Pancreas (tissue), 10 donors: ENCODE measurements at places on chromosomes 2 and 18.

GRCh38 chr2:160365716-160366367, 127.8 kb downstream of the RBMS1 start:
- no peak overlapping the region for H3K4me3 ChIP-seq
- DNase-seq: no peak
- H3K27me3 ChIP-seq: no peaks in the 10 kb centered on the region
- no peaks in the 10 kb centered on the region for H3K36me3 ChIP-seq
- H3K27ac ChIP-seq: no peak overlapping the region

DNA sequence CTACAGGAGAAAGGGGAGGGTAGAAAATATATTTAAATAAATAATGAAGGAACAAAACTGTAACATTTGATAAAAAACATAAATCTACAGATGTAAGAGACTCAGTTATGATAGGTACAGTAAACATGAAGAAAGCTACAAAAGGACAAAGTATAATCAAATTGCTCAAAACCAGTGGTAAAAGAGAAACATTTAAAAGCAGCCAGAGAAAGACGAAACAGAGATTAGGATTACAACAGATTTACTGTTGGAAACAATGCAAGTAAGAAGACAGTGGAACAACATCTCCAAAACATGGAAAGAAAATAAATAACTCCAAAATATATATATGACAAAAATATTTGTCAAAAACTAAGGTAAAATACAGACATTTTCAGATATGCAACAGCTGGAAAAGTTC, 307.7 kb upstream of the REV1 start:
- no peak for DNase-seq
- no peaks in the 10 kb centered on the region for H3K27me3 ChIP-seq
- H3K4me3 ChIP-seq: no peak overlapping the region
- H3K4me1 ChIP-seq: no peaks in the 10 kb centered on the region

GRCh38 chr2:132715386-132716351, 45.7 kb upstream of the LYPD1 start:
- H3K4me3 ChIP-seq: no peak overlapping the region
- H3K36me3 ChIP-seq: no peaks in the 10 kb centered on the region
- H3K27me3 ChIP-seq: no peaks in the 10 kb centered on the region
- no peak overlapping the region for H3K27ac ChIP-seq

- H3K4me1 ChIP-seq: no peaks in the 10 kb centered on the region
- no peaks in the 10 kb centered on the region for H3K36me3 ChIP-seq
- DNase-seq: no peak
- no peak overlapping the region for H3K27ac ChIP-seq
- no peaks in the 10 kb centered on the region for H3K27me3 ChIP-seq
Observed at GRCh38 chr2:190718652-190719526, 70.0 kb downstream of the NAB1 start.

GRCh38 chr2:172997031-172997430, 78.6 kb upstream of the MAP3K20 start:
- no peaks in the 10 kb centered on the region for H3K4me1 ChIP-seq
- H3K4me3 ChIP-seq: no peak overlapping the region
- no peaks in the 10 kb centered on the region for H3K36me3 ChIP-seq
- no peak for DNase-seq
- H3K27ac ChIP-seq: no peak overlapping the region
- no peaks in the 10 kb centered on the region for H3K27me3 ChIP-seq

DNA sequence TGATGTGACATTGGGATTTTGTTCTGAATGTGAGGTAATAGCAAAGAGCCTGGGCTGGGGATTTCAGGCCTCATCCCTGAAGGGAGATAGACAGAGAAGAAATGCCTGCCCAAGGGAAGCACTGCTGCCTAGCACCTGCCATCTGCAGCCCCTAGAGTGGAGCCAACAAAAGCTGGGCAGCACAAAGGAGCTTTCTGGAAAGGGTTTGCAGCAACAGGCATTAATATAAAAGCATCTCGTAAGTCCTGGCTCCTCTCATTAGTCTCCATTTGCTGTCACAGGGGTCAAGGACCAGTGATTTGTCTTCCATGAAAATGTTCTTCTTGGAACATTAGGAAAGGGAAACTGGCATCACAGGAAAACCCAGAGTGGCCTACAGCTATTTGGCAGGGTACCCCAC, 157.2 kb upstream of the SLC14A2 start:
- H3K27ac ChIP-seq: no peak overlapping the region
- H3K27me3 ChIP-seq: no peaks in the 10 kb centered on the region
- DNase-seq: no peak

DNA sequence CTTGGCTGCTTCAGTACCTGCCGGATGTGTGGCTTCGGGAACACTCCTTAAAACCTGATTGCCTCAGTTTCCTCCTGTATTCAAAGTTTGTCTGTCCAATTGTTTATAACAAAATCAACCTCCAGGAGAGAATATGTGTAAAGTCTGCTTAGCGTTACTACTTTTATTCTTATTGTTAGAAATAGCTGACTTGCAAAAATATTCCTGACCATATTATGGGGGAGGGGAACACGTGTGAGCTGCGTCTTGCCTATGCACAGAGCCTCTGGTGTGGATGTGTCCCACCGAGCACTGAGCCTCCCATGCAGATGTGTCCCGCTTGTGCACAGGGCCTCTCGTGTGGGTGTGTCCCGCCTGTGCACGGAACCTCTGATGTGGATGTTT, 82.5 kb downstream of the DCDC2C start:
- no peak overlapping the region for H3K27ac ChIP-seq
- no peaks in the 10 kb centered on the region for H3K36me3 ChIP-seq
- H3K4me1 ChIP-seq: no peaks in the 10 kb centered on the region
- DNase-seq: no peak
- peaks cover 4% of the 10 kb centered on the region for H3K27me3 ChIP-seq

GRCh38 chr2:119741001-119741400, 18.7 kb upstream of the PTPN4 start:
- H3K4me3 ChIP-seq: no peak overlapping the region
- no peak overlapping the region for H3K27ac ChIP-seq
- H3K27me3 ChIP-seq: no peaks in the 10 kb centered on the region
- no peaks in the 10 kb centered on the region for H3K4me1 ChIP-seq

DNA sequence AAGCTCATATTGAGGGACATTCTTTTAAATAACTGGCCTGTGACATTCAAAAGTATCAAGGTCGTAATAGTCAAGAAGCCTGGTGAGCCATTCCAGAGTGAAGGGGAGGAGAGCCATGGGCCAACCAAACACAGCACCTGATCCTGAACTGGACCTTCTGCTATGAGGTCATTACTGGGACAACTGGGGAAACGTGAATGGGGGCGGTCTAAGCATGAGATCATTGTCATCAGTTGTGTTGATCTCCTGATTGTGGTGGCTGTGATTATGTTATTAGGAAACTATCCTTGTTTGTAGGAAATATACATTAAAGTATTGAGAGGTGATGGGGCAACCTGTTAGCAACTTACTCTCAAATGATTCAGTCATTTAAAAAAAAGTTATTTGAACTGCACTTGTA, 79.3 kb downstream of the FBXO15 start:
- DNase-seq: no peak
- no peaks in the 10 kb centered on the region for H3K36me3 ChIP-seq
- no peak overlapping the region for H3K27ac ChIP-seq
- no peak overlapping the region for H3K4me3 ChIP-seq

- no peaks in the 10 kb centered on the region for H3K36me3 ChIP-seq
- H3K4me3 ChIP-seq: no peak overlapping the region
- no peak overlapping the region for H3K27ac ChIP-seq
- no peak for DNase-seq
- H3K27me3 ChIP-seq: no peaks in the 10 kb centered on the region
Observed at GRCh38 chr18:9719421-9719981, 11.4 kb downstream of the RAB31 start.

GRCh38 chr2:227214622-227215041, 50.2 kb downstream of the COL4A3 start:
- no peaks in the 10 kb centered on the region for H3K36me3 ChIP-seq
- H3K4me3 ChIP-seq: no peak overlapping the region
- H3K27me3 ChIP-seq: no peaks in the 10 kb centered on the region
- H3K27ac ChIP-seq: no peak overlapping the region
- H3K4me1 ChIP-seq: no peaks in the 10 kb centered on the region

GRCh38 chr2:120503206-120503792, 157.4 kb downstream of the INHBB start:
- H3K4me1 ChIP-seq: no peaks in the 10 kb centered on the region
- H3K27ac ChIP-seq: no peak overlapping the region
- DNase-seq: no peak
- no peaks in the 10 kb centered on the region for H3K27me3 ChIP-seq
- H3K36me3 ChIP-seq: no peaks in the 10 kb centered on the region
